ENCODE measurements at places on chromosomes 5 and 9.

GRCh38 chr5:15124871-15125568 is 253.4 kb upstream of the ANKH start:
- no peak for DNase-seq

GRCh38 chr9:105854783-105855724 is 160.7 kb downstream of the TMEM38B start:
- DNase-seq = no peak

DNA sequence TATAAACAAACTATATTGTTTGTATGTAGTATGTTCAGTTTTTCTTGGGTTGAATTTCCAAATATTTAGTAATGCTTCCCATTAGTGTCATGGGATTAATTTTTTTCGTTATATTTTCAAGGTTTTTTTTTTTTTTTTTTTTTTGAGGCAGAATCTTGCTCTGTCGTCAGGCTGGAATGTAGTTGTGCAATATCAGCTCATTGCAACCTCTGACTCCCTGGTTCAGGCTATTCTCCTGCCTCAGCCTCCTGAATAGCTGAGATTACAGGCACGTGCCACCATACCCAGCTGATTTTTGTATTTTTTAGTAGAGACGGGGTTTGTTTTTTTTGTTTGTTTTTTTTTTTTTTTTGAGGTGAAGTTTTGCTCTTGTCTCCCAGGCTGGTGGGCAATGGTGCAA is 10.6 kb downstream of the DDX46 start:
- DNase-seq = no peak

DNA sequence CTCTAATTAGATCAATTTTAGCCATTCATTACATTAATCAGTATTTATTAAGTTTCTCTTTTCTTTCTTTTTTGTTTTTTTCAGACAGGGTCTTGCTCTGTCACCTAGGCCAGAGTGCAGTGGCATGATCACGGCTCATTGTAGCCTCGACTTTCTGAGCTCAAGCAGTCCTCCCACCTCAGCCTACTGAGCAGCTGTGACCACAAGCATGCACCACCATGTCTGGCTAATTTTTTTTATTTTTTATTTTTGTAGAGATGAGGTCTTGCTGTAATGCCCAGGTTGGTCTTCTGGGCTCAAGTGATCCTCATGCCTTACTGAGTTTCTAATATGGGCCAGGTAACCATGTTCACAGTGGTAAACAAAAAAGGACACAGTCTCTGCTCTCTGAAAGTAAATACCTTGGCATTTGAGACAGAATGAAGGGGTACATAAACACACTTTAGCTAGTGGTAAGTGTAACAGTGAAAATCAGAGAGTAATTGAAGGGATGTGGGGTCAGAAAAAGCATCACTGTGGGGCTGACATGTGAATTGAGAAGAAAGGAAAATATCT is 336.3 kb downstream of the ADGRV1 start:
- no peak for DNase-seq

DNA sequence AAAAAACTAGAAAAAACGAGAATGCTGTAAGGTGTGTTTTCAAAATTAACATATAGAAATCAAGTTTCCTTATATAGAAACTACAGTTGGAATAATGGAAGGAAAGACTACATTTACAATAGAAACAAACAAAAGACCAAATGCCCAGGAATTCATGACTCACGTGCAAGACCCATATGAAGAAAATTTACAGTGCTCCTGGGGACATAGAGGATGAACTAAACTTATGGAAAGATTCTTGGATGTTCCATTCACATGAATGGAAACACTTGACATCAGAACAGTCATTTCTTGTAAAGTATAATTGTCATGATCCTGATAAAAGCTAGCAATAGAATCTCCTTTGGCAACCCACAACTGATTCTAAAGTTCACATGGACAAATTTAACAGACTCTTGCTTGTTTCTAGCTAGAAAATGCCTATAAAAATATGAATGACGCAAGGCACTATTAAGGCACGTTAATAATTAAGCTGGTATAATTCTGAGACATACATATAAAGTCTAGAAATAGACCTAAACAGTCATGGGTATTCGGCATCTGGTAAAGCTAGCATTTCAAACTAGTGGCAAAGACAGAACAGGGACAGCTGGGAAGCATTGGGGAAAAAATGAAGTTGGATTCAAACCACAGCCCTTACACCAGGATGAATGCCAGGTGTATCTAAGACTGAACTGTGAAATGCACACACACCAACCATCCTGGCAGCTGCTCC is 5.1 kb upstream of the ZFP62 start:
- no peak for DNase-seq

- DNase-seq = no peak
Measured at GRCh38 chr9:33823801-33824200, 6.8 kb downstream of the UBE2R2 start.

DNA sequence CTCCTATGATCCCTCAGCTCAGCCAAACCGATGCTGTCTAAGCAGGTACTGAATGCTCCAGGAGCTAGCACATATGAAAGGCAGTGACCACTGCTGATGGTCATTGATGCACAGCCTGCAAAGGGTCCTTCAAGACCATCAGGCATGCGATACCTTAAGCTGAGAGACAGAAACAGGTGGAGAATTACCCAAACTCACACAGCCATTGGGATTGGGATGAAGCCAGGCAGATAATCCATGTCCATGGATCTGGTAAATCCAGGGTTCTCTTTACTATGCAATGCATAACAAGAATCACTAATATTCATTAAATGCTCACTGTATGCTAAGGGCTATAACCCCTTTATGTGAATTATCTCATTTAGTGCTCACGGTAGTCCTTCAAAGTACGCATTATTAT is 36.2 kb downstream of the RAPGEF1 start:
- DNase-seq = no peak

GRCh38 chr5:158819840-158820620 is 279.7 kb downstream of the EBF1 start:
- DNase-seq = peak; percentile 60

GRCh38 chr5:17042041-17042440 is 106.0 kb upstream of the MYO10 start:
- no peak for DNase-seq

- DNase-seq = no peak
Measured at GRCh38 chr5:168874713-168875380, 295.7 kb upstream of the PANK3 start.

GRCh38 chr9:3521966-3522365 is 3.8 kb downstream of the RFX3 start:
- DNase-seq = no peak

DNA sequence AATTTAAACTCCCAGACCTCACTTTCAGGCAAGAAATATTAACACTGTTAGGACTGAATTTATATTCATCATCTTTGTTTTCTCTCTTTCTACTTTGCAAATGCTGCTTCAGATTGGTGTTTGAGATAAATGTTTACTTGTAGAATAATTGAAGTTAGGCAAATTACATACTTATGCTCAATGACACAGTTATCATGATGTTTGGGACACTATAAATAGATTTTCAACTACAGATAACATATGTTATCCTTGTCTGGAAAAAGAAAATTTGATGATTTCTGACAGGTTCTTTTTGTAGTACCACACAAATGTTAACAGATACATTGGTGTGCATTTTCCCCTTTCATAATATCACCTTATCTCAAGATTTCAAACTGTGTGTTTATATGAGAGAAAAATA is 7.9 kb downstream of the PRR16 start:
- no peak for DNase-seq

- DNase-seq = no peak
Measured at GRCh38 chr5:95262933-95263660, 21.8 kb downstream of the MCTP1 start.

DNA sequence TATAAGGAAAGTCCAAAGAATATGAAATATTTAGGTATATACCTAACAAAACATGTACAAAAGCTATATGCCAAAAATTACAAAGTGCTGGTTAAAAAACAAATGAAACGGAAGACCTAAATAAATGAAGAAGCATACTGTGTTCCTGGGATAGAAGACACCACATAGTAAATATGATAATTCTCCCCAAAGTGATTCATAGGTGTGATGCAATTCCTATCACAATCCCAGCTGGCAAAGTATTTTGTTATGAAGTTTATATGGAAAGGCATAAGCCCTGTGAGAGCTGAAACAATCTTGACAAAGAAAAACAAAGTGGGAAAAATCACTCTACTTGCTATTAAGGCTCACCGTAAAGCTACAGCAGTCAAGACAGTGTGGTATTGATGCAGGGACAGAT is 2.6 kb upstream of the SMIM23 start:
- no peak for DNase-seq

DNA sequence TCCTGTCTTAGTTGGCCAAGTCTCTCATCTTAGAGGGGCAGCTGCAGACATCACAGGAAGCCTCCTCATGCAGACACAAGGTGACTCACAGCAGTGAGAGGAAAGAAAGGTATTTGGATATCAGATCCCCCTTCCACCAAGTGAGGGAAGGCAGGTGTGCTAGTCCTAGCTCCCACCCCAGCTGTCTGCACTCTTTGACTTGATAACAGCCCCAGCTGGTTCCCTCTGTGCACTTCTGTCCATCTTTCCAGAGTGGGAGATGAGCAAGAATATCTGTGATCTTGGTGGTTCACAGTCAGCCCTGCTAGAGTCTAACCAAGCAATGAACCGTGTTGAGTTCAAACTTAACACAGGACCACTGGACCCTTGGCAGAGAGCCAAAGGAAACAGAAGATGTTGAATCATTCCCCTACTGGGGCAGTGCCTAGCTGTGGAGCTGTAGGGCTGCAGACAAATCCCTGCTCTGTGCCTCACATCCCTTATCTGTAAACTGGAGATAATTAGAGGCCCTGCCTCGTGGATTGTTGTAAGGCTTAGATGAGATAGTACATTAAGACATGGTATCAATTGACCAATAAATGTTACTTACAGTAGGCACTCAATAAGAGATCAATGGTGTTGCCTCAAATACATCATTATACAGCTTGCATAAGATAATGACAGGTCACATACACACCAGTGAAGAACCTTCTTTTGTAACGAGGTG is 39.1 kb downstream of the SH3RF2 start:
- DNase-seq = no peak

DNA sequence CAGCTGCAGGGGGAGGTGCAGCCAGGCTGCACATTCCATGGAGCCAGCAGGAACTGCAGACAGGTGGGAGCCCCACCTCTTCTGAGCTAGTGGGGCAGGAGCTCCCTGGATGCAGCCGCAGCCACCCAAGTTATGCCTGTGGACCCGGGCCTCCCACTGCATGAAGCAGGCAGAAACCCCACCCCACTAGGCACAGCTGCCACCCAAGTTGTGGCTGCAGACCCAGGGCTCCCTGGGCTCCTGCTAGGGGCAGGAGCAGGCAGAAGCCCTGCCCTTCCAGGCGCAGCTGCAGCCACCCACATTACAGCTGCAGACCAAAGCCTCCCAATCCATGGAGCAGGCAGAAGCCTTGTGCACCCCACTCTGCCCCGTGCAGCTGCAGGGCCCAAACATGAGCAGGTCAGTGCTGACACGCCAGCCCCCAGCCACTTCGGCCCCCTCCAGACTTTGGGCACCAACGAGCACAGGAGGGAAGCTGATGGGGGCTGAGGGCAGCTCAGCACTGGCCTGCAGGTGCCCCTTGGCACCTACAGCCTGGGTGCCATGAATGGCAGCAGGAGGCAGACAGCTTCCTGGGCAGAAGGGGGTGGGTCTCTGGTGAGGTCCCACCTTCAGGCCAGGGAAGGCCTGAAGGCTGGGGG is 106.9 kb downstream of the C9orf50 start:
- no peak for DNase-seq

GRCh38 chr5:76983468-76983867 is 30.6 kb downstream of the CRHBP start:
- no peak for DNase-seq

GRCh38 chr5:54313311-54314270 is 3.2 kb upstream of the ARL15 start:
- no peak for DNase-seq

DNA sequence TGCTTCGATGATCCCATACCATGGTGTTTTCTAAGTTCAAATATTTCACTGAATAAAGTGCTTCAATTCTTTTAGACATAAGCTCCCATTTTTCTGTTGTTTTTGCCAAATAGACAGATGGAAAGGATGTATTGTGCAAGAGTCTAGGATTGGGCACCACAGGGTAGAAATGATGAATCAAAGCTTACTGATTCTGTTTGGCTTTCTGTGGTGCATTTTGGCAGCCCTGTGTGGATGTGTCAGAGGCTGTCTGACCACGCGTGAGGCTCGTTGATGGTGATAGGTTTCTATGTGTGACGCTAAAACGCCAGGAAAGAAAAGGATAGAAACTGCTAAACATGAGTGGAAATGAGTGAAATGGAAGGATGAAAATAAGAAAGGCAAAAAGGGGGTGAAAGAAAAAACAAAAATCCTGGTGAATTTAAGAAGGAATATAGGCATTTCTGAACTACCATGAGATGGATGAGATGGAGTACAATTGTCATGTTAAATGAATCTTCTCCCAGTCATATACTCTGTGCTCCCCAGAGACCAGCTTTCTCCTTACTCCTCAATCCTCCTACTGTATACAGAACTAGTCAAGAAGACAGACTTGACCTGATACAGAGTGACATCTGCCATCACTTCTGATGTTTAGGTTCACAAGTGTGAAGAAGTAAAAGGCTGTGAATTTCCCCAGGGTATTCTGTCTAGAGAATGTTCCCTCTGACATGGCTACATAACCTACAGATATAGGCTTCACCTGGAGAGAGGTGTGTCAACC is 54.4 kb downstream of the ANKH start:
- no peak for DNase-seq

DNA sequence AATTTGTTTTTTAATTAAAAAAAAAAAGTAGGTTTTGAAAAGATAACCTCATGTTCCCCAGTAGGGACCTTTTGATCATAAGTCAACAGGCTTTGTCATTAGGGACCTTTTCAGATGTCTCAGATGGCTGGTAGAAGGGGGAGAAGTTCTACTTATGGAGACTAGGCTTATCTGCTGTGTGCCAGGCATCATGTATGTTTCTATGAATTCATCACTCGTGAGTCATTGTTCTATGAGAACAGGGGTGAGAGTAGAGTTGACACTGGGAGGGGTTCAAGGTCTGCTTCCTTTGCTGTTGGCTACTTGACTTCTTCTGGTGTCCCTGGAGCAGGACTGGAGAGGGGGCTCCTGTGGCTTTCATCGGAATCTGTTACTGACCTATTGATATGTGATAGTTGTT is 138.8 kb downstream of the KDM4C start:
- DNase-seq = no peak

DNA sequence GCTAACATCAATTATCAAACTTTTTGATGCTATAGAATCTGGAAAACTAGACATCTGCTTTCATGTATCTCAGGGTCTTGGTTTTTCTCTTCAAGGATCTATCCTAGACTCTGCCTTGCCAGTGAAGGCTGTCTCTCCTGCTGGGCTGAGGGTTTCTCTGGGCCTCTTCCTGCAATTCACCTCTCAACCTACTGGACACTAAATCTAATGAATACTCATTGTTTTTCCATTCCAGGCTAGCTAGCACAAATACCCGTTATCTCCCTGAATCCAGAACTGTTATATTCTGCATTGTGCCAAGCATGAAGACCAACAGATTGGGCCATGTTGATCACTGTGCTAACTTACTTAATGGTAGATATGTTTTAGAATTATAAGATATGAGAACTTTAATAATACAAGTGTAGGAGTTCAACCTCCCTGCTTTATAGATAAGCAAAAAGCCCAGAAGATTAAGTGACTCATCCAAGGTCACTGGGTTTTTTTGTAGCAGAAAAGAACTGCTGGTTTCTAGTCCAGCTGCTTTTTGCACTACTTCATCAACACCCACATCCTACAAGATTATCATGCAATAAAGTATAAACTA is 56.5 kb upstream of the RNF38 start:
- DNase-seq = no peak

All from CD4-positive, CD25-positive, alpha-beta regulatory T cell (primary cell).